ENCODE measurements at places on chromosomes 12 and 14. TPM values are rescaled to one million over a fixed set of nuclear protein-coding genes. Genes with fewer than 3 reads are reported as not detected.

The PLCZ1 gene
- total RNA-seq = not detected

The EML5 gene
- total RNA-seq = not detected

The KRT79 gene
- not detected for total RNA-seq

The FAR2 gene
- total RNA-seq = 5.6 TPM

The COX8C gene
- not detected for total RNA-seq

The PSEN1 gene
- total RNA-seq = 31.4 TPM

The PRPF39 gene
- total RNA-seq = 13.0 TPM

The IL25 gene
- total RNA-seq = not detected

The PTGER2 gene
- 5.6 TPM for total RNA-seq

The MTRFR gene
- 11.1 TPM for total RNA-seq

The MTERF2 gene
- total RNA-seq = 2.7 TPM

The RFX4 gene
- not detected for total RNA-seq

The ACSM4 gene
- not detected for total RNA-seq

The NANOG gene
- not detected for total RNA-seq

The CELA1 gene
- not detected for total RNA-seq
